ENCODE measurements at places on chromosomes 2 and 18. TPM values are rescaled to one million over a fixed set of nuclear protein-coding genes. Genes with fewer than 3 reads are reported as not detected.

Gene GYPC
- total RNA-seq: 173 TPM

Gene ALK
- total RNA-seq: not detected

Gene IL1RL1
- total RNA-seq: 0.09 TPM

Gene RSAD2
- total RNA-seq: 3.7 TPM

Gene FTCDNL1
- 1.9 TPM for total RNA-seq

Gene OLA1
- 128 TPM for total RNA-seq

Gene SERPINB3
- total RNA-seq: not detected

Gene CCBE1
- total RNA-seq: not detected

Gene ADAM23
- total RNA-seq: 0.54 TPM

Gene COLEC11
- not detected for total RNA-seq

Gene FAP
- total RNA-seq: not detected

Gene CIDEA
- total RNA-seq: not detected

Gene IL36RN
- total RNA-seq: not detected

Gene TMEM87B
- total RNA-seq: 12.2 TPM

Gene TGFA
- 0.38 TPM for total RNA-seq

Gene LYG2
- total RNA-seq: not detected

Gene RNF144A
- total RNA-seq: 36.5 TPM

Gene NETO1
- total RNA-seq: not detected

Gene TAF1B
- total RNA-seq: 22.4 TPM

Gene TUBA3E
- not detected for total RNA-seq

Gene SLC9A4
- not detected for total RNA-seq

Gene LAMA3
- total RNA-seq: 0.05 TPM

Data from activated CD8-positive, alpha-beta T cell treated with anti-CD3 and anti-CD28 coated beads for 36 hours (primary cell).